ENCODE measurements at places on chromosomes 5 and 9.

- peak; percentile 15 for DNase-seq
These were observed 50.1 kb upstream of the RETREG1 start for GRCh38 chr5:16666883-16667398.

DNA sequence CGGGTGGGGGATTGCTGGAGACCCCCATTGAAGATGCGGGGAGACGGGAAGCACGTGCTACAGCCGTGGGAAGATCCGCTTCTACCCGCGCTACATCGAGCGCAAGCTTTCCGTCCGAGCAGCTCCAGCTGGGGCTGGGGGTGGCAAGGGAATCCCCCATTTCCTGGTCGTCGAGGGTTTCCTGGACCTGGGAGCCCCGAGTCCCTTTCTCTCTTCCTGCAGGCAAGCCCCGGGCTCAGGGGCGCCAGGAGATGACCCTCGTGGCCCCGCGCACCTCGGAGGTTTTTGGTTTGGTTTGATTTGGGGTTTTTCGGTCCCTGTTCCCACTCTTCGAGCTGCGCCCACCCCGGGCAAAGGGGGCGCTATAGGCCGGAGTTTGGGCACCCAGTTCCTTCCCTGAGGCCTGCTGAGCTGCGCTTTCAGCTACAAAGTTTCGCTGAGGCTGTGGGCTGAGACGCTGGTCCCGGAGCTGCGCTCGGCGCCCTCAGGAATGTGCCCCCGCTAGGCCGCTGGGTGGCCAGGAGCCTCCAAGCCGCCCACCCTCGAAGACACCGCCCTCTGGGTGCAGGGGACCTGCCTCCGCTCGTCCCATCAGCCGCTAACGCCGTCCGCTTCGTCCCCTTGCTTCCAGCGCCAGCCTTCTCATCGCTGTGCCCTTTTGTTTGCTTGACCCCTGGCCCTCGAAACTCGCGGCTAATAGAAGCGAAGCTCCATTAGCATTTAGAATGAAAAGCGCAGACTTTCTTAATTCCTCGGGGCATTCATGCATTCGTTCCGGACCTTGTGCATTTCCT, 2.9 kb downstream of the NR4A3 start:
- peak; percentile 75 for DNase-seq

DNA sequence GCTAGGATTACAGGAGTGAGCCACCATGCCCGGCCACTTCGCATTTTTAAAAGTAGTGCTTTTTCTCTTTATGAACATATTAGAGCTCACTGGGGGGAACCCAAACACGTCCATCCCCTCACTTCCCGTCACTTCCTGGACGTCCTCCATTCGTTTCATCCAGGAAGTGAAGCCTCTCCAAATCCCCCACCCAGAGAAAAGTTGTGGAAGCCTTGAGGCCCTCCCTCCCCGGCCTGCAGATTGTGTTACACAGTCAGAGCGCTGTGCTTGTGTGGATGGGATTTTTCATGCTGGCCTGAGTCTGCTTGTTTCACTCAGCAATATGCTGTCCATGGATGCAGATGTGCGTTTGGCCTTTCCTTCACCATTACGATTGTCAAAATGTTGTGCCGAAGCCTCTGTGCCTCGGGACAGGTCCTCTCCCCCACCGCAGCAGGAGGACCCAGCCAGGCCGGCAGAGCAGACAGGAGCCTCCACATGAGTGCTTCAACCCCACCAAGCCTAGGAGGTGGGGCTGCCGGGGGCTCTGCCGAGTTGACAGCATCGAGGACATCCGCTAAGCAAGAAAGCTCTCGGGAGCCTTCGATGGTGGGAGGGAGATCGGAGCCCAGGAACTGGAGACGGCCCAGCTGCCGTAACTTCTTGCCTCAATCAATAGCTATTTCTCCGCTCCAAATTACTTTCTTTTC, 121.6 kb upstream of the PPP1R26 start:
- no peak for DNase-seq

GRCh38 chr5:172493002-172493401, 38.7 kb upstream of the SH3PXD2B start:
- no peak for DNase-seq

DNA sequence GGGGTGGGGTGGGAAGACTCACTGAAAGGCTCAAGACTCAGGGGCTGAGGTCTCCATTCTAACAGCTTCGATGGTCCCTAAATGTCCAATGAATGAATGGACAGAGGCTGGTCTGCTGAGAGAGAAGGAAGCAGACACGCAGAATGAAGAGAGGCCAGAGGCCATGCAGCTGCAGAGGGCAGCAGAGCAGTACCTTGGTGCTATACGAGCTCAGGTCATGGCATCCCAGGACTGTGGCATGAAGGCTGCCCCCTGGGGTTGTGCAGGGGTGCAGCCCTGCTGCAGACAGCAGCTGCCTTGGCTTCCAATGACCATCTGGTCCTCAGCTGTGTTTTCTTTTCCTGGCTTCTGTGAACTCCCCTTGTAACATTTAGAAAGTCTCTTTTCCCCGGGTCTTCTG, 15.2 kb upstream of the CORO2A start:
- no peak for DNase-seq

- DNase-seq = peak; percentile 26
These were observed 58.3 kb downstream of the CYFIP2 start for GRCh38 chr5:157324237-157324636.

DNA sequence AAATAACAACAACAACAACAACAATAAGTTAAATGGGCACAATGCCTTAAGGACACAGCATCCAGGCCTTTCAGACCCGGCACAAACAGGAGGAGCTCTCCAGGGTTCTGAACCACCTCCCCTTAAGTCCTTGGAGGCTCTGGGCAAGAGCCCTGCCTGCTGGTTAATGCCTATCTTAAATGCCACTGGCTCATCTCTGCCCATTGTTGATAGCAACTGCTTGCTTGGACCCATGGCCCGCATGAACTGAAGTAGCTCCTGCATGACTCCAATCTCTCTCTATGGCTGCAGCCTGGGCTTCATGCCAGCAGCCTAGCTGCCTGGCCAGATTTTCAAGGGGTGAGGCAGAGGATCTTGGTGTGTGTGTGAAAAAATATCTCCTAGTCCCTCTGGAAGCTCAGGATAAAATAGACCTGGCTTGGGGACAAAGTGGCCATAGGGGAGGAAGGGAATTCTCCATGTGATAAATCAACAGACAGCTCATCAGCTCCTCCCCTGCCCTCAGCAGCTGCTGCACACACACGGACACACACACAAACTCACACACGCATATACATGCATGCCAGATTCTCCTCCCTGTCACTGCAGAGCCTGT, 27.4 kb downstream of the FAM219A start:
- no peak for DNase-seq

- DNase-seq = peak; percentile 57
These were observed at the start of gene TRIM14 for GRCh38 chr9:98118640-98119601. TSS of gene TRIM14 (minus strand) at chr9:98119222. CDS start at chr9:98119188, 34 bp downstream.

- no peak for DNase-seq
These were observed 33.3 kb downstream of the UBE2R2 start for GRCh38 chr9:33850267-33850629.

DNA sequence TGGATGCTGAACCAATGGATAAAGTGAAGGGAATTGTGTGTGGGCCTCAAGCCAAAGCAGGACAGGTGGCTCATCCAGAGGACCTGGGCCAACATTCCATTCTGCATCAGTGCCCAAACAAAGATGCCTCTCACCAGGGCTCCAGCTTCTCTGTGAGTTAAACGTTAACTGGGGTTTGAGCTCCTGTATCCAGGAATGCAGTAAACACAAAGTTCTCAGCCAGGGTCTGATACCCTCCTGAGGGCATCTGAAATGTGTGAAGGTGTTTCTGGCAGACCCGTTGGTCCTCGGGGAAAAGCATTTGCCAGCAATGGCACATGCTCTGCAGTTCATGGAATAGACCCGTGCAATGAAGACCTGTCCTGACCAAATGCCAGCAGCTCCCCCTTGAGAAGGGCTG, 33.9 kb upstream of the AOPEP start:
- no peak for DNase-seq

DNA sequence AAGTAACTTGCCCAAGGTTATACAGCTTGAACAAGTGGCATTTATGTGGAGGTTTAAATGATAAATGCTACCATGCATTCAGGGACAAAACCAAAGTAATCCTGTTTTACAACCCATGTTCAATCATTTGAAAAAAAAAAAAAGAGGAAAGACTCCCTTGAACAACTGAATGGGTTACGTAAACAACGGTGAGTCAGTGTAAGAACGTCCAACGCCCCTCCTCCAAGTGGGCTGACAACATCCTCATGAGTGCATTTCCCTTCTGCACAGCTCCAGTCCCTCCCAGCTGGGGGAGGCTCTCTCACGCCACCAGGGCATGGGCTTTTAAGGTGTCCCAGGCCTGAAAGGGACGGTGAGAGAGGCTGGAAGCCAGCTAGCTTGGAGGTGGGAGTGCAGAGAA, 90.0 kb downstream of the PRRT1B start:
- peak; percentile 85 for DNase-seq

DNA sequence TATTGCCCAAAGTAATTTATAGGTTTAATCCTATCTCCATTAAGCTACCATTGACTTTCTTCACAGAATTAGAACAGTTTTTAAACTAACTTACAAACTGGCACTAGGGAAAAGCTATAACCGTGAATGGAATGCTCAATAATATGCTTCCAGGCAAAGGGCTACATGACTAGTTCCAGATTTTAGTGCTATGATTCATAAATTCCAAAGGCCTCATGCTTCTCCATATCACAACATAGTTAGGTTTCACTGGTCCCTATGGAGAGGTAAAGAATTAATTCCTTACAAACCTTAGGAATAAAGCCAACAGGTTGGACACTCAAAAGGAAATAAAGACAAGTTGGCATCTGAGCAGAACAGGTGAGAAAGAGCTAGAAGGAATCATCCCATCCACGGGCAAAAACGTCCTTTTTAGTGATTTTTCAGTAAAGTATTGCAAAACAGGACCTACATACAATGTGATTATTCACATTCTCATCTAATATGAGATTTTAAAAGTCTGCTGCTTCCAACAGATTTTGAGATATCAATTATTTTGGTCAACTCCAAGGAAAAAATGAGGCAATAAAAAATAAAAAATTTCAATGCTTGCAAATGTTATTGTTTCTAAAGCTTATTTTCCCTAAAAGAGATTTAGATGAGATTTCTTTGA, 97.0 kb upstream of the TARS1 start:
- DNase-seq = no peak

DNA sequence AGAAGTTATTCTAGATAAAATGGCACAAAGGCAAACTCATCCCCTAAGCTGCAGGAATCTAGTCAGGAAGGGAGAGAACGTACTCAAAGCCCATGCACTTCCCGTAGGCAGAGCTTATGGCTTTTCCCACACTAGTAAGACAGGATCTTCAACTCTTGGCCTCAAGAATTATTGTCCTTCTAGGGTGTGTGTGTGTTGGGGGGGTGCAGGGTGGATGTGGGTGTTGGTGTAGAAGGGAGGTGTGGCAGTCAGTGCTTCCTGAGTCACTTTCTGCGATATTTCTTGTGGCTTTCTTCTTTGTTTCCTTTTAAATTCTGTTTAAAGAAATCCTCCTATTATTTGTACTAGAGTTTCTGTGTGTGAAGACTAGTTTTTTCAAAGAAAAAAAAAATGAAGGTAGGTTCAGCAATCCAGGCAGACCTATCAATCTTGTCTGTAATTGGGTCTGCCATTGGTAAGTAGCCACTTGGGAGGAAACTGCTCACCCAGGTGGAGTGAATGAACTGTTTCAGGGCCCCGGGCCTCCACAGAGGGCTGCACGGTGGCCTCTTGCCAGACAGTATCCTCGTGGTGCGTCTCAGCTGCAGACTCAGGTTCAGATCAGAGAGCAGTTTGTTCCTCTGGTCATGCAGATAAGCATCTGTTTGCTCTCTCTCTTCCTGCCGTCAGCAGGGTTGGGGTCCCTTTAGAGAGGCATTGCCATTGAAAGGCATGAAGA, 131.9 kb downstream of the NPR3 start:
- DNase-seq = no peak

DNA sequence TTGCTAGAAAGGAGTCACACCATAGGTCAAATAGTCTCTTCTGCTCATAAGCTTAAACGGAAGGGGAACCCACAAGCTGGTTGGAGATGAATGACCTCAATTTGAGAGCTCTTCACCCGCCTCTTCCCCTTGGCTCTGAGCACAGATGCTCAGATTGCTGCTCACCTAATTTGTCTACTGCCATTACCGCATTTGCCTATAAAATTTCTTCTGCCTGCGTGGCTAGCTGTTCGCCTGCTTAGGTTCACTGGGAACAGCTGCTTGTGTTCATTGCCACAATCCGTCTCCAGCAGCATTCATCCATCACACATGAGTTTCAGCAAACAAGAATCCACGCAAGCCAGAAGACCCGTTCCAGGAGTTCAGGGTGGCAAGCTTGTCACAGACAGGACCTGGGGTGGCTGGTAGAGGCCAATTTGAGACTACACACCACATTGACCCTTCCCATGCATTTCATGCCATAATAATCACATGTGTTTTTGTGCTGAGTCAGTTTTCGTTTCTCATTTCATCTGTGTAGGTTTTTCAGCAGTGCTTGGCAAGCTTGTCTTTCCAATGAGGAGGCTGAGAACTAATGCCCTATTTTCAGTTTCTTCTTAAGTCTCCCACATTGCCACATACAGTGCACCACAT, 50.2 kb upstream of the DNAH5 start:
- no peak for DNase-seq

DNA sequence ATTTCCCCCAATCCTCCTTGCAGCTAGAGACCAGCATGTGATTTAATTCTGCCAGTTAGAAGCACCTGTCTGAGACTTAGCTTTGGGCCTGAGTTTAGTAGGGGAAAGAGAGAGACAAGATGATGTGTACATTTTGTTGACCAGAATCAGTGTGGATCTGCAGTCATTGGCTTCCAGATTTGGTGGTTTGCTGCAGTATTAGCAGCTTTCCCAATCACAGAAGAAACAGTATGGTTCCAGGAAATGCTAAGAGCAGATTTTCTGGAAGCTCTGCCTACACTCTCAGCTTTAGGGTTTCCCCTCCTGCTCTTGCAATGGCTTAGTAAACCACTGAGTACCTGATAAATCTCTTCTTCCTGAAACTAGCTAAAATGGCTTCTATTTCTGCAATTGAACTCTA, 48.8 kb upstream of the FREM1 start:
- no peak for DNase-seq

DNA sequence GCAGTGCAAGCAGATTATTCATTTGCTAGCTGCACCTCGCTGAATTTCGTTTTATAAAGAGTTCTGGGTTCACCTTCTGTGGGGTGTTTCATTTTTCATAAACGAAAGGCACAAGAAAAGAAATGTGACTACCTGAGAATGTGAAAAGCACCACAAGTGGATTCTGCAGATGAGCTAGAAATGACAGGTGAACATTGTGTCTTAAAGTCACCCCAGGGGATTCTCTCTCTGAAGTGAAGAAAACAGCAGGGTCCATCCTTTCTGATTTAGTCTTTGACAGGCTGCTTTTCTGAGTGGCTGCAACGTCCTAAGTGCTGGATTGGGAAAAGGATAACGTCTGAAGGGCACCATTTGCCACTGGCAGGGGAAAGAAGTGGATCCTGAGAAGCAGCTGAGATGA, 469.3 kb downstream of the SPATA31D1 start:
- no peak for DNase-seq
